Hematopoietic multipotent progenitor cell treated with erythropoietin and hydrocortisone succinate and interleukin-3 and kit ligand, for 6 days (in vitro differentiated cells): ENCODE measurements at places on chromosomes 4 and X.

DNA sequence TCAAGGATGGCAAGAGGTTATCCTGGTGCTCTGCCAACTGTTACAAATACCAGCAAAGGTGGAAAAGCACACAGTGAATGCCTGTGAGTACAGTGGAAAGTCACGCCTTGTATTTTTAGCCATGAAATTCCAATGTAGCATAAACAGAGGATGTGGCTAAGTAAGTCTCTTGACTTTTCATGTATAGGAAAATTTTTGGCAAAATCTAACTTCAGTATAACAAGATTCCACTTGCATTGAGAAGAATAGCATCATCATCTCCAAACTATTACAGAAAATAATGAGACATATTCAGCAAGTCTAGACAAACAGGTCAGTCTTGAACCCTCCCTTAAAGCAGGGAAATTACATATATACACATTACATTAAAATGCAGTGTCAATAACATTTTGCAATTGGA, 7.9 kb downstream of the SLC10A6 start:
- DNase-seq: no peak

GRCh38 chrX:94455782-94456181, 781.8 kb downstream of the FAM133A start:
- no peak for DNase-seq

GRCh38 chrX:23390979-23391378, 56.3 kb downstream of the PTCHD1 start:
- no peak for DNase-seq

GRCh38 chr4:47531954-47532321, 46.9 kb downstream of the ATP10D start:
- DNase-seq: no peak
